Anterior cingulate cortex (tissue), 58 donors: ENCODE measurements at places on chromosomes 6 and 20.

DNA sequence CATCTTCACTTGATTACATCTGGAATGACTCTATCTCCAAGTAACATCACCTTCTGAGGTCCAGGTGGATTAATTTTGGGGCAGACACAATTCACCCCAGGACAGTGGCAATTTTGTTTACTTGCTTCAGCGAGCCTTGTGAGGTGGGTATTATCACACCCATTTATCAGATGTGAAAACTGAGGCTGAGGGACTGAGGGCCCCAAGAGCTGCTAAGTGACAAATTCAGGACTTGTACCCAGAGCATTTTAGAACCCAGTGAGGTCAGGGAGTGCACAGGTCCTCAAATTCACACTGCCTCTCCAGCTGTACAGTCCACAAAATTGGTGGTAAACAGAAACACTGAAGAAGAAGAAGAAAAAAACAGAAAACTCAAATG is 125.2 kb upstream of the PMEPA1 start:
- no peak for DNase-seq

- peak; percentile 22 for DNase-seq
These were observed 208.2 kb downstream of the THBS2 start for GRCh38 chr6:169045486-169045885.

DNA sequence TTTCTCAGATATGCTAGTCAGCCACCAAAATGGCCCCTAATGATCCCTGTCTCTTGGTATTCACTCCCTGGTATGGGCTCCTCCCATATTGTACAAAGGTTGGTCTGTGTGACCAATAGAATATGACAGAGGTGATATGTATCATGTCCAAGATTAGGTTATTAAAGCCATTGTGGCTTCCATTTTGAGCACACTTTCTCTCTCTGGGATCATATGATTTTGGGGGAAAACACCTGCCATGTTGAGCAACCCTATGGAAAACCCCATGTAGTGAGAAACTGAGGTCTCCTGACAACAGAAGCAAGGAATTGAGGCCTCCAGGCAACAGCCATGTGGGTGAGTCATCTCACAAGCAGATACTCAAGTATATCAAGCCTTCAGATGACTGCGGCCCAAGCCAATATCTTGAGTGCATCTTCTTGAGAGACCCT is 7.1 kb upstream of the ZNF318 start:
- no peak for DNase-seq

GRCh38 chr20:48026981-48027592 is 241.8 kb upstream of the SULF2 start:
- no peak for DNase-seq

DNA sequence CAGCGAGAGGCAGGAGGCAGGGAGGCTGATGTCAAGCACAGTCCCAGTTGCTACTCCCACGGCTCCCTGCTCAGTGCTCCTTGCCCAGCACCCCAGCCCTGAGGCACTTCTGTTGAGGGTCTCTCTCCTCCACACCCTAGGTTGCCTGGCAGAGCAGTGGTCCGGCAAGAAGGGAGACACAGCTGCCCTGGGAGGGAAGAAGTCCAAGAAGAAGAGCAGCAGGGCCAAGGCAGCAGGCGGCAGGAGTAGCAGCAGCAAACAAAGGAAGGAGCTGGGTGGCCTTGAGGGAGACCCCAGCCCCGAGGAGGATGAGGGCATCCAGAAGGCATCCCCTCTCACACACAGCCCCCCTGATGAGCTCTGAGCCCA is 9.1 kb downstream of the CNPY3 start:
- DNase-seq, result no peak

GRCh38 chr6:17525637-17526036 is 74.5 kb upstream of the FAM8A1 start:
- no peak for DNase-seq

DNA sequence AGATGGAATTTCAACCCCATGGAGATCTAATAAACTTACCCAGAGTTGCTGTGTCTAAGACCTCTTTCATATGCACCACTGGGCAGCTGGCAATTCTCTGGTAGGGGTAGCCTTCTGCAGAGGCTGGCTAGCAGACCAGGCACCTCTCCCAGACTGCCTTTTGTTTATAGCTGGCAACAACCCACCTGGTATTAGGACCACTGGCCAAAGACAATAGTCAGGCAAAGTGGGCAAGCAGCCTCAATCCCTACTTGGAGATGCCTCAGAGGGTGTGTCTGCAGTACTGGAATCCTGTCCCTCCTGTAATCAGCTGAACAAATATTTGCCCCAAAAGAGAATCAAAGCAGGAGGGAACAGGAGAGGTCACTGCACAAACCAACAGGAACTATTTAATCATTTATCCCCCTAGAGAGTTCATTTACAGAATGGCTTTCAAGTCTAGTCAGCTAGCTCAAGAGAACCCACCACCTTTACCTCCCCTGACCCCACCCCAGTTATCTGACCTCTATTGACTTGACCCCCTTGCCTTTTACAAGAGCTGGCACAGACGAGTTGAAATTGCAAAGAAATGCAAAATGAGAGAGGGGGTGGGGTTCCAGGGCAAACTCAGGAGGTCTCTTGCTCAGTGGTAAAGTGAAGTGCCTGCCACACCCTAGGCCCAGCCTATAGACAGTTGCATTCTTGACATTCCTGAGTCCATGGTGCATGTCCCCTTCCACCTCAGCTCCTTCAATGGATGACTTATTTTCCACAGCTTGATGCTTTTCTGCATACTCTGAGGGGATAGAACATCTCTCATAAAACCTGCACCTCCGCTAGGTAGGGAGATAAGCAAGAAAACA is 2.8 kb downstream of the BCL2L1 start:
- DNase-seq, result no peak

DNA sequence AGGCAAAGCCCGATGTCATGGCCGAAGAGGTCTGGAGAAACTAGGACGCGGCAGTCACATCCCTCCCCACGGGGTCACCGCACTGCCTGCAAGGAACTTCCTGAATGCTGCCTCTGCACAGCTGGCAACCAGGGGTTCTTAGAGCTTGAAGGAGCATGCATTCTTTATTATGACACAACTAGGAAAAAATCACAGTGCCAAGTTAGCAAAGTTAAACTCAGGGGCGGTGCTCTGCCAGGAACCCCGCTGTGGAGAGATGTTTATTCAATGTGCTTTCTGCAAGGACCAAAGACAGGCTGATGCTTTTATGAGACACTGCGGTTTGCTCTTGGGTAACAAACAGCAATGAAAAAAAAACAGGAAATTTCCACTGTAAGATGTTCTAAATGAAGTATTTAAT is 287.3 kb upstream of the FOXQ1 start:
- DNase-seq, result no peak

- no peak for DNase-seq
These were observed 2.6 kb downstream of the MEP1A start for GRCh38 chr6:46795816-46796215.

DNA sequence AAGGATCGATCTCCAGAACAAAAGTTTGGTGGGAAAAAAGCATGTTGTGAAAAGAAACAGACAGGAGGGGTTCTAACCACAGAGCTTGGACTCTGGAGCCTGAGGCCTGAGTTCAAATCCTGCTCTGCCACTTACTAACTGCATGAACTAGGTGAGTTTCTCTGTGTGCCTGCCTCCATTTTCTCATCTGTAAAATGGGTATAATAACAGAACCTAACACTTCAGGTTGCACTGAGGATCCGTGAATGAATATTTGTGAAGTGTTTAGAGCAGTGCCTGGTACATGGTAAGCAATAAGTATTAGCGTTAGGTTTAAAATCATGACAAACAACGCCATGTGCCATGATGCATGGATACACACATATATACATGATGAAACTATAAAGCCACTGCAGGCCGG is 36.6 kb downstream of the TTLL9 start:
- DNase-seq, result no peak

- DNase-seq, result no peak
These were observed 38.7 kb downstream of the GTF2H5 start for GRCh38 chr6:158206740-158207421.

DNA sequence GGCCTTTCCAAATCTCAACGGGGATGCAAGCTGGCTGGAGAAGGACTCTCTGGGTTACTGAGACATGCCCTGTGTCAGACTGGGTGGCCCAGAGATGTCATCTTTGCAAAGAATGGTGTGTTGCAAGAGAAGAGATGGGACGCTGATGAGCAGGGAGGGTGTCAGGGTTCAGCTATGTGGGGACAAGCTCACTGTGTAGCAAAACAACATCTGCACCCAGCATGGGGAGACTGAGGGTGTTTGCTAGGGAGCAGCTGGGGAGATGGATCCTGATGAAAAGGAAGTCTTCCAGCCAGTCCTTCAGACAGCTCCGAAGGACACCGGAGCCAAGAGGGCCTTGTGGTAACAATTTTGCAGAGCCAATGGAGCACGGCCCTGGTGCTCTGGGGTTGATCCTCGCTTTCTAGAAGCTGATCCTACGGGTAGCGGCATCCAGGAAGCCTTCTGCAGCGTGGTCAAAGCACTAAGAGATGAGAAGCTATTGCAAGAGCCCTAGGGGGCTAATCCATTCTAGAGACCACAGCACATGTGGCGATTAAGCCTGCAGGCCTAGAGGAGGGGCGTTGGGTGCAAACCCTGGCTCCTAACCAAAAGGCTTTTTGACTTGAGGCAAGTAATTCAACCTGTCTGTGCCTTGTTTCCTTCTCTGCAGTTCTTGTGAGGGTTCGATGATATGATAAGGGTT is 39.9 kb downstream of the EDN3 start:
- no peak for DNase-seq

- DNase-seq, result peak; percentile 17
These were observed 29.7 kb downstream of the PTPRT start for GRCh38 chr20:43159994-43160393.

DNA sequence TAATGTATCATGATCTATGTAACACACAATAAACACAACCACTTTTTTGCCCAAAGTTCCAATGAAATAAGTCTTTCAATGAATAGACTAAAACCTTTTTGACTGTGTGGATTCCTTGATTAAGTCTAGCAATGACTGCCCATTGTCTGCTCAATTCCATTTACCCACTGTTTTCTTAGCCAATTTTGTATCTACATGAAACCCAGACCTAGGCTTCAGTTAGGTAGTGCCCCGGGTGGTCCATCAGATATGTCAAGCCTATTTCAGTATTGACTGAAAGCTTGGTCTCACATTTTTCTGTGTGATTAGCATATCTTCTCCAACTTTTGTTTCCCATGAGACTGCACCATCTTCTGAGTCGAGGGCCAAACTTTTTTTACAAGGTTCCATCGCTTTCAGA is 615.0 kb downstream of the C6orf118 start:
- DNase-seq, result no peak

DNA sequence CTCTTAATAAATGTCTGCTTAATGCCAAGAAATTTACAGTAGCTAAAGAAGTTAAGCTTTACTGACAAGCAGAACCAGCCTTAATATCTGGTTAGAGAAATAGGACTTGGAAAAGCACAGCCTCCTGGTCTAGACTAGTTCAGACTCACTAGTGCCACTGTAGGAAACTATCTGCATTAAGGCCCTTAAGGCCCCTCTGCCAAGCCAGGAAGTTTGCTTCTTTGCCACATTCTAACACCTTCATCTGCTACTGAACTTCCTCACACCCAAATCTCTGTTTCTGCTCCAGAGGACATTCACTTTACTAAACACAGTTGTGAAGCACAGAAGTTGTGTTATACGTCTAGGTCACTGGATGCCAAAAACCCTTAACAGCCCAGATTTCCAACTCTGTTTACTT is 302.8 kb downstream of the BTBD9 start:
- DNase-seq, result no peak

DNA sequence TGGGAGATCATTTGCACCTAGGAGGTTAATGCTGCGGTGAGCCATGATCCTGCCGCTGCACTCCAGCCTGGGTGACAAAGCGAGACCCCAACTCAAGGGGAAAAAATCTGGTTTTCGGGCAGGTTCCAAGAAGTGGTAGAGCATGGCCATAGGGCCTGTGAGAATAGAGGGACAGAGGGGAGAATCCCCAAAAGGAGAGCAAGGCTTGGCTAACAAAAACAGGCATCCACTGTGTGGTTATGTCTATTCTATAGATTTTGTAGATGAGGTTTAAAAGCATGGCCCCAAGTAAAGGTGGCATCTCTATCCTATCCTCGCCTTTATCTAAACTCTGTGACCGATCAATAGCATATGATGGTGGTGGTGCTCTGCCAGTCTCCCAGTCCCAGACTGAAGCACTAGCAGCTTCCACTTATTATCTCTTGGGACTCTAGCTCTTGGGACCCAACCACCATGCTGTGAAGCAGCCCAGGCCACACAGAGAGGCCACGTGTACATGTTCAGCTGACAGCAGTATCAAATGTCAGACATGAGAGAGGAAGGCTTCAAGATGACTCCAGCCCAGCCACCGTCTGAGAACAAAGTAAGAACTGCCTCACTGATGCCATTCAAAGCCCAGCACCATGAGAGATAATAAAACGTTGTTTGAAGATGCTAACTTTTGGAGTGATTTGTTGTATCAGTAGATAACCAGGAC is 27.7 kb downstream of the EIF2S2 start:
- no peak for DNase-seq

DNA sequence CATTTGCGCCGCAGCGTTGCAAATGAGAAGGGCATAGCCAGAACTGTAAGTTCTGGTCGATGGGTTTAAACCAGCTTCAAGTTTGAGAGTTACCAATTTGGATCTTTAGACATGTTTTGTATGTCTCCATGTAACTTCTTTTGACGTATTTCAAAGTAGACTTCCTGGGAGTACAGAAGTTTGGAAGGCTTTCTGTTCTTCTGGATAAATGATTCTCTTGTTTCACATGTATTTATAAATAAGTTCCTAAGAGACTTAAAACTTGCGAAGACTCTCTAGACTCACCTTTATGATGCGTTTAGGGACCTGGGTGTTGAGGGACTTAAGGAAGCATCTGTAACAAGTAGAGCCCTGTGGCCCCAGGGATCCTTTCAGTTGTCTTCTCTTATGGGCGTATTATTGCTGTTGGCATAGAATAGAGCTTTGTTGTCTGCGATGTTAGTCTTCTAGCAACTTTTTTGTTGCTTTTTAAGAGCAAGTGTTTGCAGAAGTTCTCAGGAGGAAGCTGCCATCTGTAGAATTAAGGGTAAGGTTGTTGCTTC is 1.3 kb downstream of the CDYL start:
- DNase-seq, result no peak

- DNase-seq, result no peak
These were observed 10.2 kb downstream of the DLL1 start for GRCh38 chr6:170280689-170281045.

DNA sequence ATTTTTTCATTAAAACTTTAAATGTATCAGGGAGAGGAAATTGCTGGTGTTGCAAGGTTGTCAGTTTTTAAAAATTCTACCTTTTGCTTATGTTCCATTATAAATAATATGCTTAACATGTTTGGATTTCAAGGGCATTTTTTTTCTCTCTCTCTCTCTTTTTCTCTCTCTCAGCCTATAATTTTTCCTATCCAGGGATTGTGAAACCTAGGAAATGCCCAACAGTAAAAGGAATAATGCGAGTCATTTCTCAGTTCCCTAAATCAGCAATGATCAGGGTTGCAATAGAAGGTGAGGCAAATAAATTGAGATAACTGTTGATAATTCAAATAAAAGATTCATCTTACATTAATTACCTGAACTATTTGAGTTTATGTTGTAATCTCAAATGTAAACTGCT is 53.2 kb upstream of the IFNGR1 start:
- no peak for DNase-seq

DNA sequence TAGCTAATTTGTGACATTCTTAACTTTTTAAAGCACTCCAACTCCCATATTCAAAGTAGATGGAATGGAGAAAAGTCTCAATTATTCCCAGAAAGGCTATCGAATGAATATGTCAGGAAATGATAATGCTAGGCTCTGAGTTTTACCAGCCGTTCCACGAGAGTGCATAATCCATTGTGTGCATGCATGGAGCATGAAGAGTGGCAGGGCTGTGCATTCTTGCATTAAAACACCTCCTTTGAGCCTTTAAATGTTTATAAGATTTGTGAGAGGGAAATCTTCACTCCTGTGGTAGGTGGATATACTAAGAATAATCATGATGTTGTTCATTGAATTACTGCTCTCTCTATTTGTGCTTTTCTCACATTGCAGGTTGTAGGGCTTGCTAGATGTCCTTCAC is 178.3 kb downstream of the CARMIL1 start:
- DNase-seq, result no peak
